ENCODE measurements at places on chromosomes 6 and 20.
A peak's percentile ranks its signal among the peaks of the same experiment; 100 is the strongest.

- DNase-seq, result peak; percentile 75
These were observed at the start of the genes NFS1 and ROMO1 for GRCh38 chr20:35699127-35699956. Gene NFS1 (minus strand): TSS chr20:35699352. CDS start chr20:35699288, 64 bp downstream. Gene ROMO1 (plus strand): TSS chr20:35699405. CDS start chr20:35699633, 228 bp downstream.

- no peak for DNase-seq
These were observed 644 bp downstream of the RBL1 start for GRCh38 chr20:37095108-37095598.

GRCh38 chr6:150143516-150144293, 861 bp downstream of the PPP1R14C start:
- no peak for DNase-seq

- no peak for DNase-seq
These were observed 554.0 kb upstream of the NOX3 start for GRCh38 chr6:156009656-156010055.

- no peak for DNase-seq
These were observed 187.9 kb upstream of the COL21A1 start for GRCh38 chr6:56435326-56435725.

- DNase-seq, result no peak
These were observed 78.6 kb upstream of the PTPRK start for GRCh38 chr6:128599036-128599435.

DNA sequence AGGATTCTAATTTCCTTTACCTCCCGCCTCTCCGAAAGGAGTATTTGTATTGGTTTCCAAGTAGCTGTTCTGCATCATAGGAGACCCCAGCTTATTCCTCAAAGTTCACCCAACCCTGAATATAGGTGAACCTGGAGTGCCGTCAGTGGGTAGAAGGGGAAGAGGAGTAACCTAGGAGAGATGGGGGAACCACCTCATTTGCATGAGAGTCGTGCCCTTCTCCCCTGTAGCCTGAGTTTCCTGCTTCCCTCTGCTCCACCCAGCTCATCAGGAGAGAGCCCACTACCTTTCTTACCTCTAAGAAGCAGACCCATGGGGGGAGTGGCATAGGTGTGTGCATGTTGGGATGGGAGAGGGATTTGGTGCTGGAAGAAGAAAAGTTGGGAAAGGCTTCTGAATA, 17.3 kb upstream of the WFDC2 start:
- no peak for DNase-seq

All from stimulated activated CD8-positive, alpha-beta memory T cell treated with anti-CD3 and anti-CD28 coated beads, Interleukin-7, amount 100 ng/mL, for 1 hour (primary cell).